Sciatic nerve (tissue), 2 donors: ENCODE measurements at places on chromosomes 3 and 15. TPM values are rescaled to one million over a fixed set of nuclear protein-coding genes. Genes with fewer than 3 reads are reported as not detected.

Gene LSAMP
- 5.3 TPM for total RNA-seq

Gene ACSBG1
- total RNA-seq = 0.18 TPM

Gene TTC21A
- 13.4 TPM for total RNA-seq

Gene LIPC
- total RNA-seq = 24.4 TPM

Gene SPRED1
- 56.4 TPM for total RNA-seq

Gene KCNMB3
- 3.8 TPM for total RNA-seq

Gene MESD
- total RNA-seq = 35.3 TPM

Gene REC114
- total RNA-seq = not detected

Gene ANKRD63
- total RNA-seq = not detected

Gene PDHB
- total RNA-seq = 55.9 TPM

DNA sequence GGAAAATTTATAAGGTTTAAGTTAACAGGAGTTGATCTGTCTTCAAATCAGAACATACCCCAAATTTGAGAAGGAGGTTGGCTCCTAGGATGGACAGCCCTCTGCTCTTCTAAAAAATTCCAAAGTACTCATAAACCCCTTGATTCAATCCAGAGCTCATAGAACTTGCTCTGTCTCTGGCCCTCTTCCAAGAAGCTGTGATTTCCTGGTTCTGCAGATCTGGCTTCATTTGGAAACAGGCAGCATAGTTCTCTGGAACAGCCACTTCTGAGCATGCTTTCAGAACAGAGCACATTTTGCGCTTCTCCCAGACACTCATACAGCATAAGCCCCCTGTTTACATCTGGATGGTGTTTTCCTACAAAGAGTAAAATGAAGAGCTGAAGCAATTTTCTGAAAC, 96.7 kb downstream of the KBTBD8 start:
- DNase-seq = no peak

- no peak for DNase-seq
These were observed 122.6 kb downstream of the ANO10 start for GRCh38 chr3:43499256-43499655.

- no peak for DNase-seq
These were observed 104.8 kb upstream of the PLSCR5 start for GRCh38 chr3:146709969-146710368.

GRCh38 chr15:67766968-67767367, 58.3 kb upstream of the SKOR1 start:
- no peak for DNase-seq

DNA sequence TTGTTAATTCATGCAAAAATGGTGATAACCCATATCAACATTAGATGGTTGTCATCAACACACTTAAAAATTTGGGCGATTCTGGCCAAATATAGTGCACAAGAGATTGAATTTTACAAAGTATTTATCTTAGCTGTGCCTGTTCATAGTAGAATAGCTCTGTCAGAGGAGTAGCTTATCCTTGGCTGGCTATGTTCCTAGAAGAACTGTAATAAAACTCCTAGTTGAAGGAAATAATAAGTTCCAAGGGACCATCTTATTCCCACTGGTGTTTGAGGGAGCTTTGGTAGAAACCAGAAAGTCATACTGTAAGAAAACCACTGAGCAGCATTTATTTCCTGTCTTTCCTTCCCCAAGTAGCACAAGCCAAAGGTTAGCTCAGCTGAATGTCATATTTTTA, 201.8 kb downstream of the GRM7 start:
- no peak for DNase-seq

GRCh38 chr3:150653110-150653561, 50.0 kb downstream of the SELENOT start:
- no peak for DNase-seq

DNA sequence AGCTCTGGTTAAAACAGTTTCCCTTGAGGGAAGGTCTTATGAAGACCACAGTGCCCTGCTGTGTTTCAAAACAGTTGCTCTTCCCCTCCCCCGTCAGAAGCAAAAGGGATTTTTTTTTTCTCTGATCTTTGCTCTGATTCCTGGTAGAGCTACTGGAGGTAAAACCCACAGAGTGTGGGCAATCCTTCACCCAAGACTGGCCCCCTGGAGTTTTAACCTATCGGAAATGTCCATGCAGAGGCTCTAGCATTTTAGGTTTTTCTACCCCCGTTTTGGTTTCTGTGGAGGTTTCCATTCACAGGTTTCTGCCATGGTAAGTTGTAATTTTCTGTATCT, 27.7 kb downstream of the GRM2 start:
- no peak for DNase-seq

GRCh38 chr3:142363936-142364467, 83.8 kb downstream of the XRN1 start:
- DNase-seq = no peak

GRCh38 chr15:79601405-79602086, 169.4 kb downstream of the MINAR1 start:
- DNase-seq = no peak

DNA sequence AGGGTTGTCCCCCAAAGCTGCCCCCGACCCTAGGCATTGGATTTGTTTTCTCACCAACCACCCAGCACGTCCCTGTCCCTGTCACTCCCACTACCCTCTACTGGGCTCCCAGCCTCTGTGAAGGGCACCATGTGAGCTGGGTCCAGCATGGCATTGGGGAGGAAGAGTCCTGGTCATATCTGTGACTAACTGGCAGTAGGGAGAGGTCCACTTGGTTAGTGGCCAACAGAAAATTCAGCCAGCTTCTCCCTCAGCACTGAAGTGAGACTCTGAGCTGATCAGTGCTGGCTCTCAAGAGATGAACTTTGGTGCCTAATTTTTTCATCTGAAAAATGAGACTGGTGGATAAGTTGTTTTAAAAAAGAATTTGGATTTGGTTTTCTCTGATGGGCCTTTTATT, 11.3 kb upstream of the KIF23 start:
- DNase-seq = no peak

DNA sequence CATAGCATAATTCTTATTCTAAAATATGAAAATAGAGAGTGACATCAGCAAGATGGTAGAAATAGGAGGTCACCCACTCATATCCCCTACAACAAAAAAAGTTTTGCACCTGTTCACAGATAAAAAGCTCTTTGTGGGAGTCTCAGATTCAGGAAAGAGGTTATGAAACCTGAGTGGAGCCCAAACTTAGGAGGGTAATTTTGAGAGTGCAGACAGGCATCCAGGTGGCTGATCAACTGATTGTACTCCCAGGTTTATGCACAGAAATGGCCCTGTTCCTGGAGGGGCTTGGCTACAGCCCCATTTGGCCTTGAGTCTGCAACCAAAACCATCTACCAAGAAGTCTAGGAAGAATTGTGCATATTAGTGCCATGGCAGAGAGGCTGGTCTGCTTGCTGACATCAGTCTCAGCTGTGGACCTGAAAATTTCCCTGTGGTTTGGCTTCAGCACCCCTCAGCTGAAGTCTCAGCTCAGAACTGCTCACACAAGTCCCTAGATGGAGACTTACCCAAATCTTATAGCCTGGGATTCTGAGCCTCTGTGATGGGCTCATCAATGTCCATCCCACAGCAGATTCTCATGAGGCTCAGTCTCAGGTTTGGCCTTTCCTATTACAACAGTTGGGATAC, 291.6 kb downstream of the IL20RB start:
- DNase-seq = no peak

DNA sequence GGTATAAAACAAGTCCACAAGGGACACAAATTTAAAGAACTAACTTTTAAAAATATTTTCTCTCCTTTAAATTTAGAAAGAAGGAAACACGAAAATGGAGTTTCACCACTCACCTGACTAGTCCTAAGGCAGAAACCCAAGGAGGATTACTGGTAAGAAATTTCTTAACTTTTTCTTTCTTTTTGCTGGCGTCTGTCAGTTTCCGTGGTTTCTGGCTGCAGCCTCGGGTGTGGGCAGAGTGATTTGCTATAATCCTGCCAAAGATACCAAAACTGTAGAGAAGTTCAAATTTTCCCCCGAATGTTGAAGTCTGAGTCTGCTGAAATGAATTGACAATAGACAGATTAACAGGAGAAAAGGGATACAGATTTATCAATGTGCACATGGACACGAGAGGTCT, 843.6 kb upstream of the ALCAM start:
- DNase-seq = no peak

DNA sequence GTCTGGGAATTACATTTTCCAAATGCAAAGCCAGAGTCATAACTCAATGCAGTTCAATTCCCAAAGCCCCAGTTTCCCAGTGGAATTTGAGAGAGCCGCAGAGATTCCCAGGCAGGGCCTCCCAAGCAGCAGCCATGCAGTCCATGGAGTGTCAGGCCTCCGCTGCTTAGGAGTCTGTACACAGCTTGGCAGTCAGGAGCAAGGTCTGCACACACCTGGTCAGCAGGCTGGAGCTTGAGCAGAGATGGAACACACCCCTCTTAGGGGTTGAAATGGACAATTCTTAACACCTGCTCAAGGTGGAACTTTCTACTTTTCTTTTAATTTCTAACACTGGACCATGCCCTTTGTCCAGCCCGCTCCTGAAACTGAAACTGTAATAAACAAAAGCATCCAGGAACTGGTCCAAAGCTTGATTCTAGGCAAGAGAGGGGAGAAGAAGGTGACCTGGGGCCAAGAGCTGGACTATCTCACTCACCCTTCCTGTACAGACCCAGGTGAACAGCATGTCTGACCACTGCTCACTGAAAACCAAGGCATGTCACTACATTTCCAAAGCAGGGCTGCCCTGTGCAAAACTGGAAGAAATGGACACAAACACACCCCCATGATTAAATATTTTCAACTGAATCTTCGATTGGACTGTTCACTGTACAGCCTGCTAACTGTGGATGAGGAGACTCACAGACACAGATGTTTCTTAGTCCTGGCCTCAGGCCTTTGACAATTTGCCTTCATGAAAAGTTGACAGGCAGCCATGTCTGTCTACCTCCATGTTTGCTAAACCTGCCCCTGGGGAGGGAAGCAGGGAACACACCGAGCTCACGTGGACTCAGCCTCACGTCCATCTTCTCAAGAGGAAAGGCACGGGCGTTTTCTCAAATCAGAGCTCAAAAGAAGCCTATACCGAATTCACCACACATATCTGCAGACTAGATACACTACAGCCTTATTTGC, 48.6 kb upstream of the DUSP7 start:
- no peak for DNase-seq

DNA sequence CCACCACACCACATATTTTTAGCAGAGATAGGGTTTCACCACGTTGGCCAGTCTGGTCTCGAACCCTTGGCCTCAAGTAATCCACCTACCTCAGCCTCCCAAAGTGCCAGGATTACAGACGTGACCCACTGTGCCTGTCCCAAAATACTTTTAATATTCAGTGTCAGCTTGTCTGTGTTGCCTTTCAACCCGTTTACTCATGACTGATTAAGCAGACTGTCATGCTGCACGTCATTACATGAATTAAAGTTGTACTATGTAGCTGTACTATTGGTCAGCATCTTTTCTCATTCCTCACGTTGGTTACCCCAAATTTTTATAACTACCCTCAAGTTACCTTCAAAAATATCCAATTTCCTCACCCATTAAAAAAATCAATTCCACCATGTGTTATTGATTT, 48.7 kb upstream of the GADL1 start:
- no peak for DNase-seq

GRCh38 chr3:172137287-172138192, 98.2 kb downstream of the FNDC3B start:
- no peak for DNase-seq

DNA sequence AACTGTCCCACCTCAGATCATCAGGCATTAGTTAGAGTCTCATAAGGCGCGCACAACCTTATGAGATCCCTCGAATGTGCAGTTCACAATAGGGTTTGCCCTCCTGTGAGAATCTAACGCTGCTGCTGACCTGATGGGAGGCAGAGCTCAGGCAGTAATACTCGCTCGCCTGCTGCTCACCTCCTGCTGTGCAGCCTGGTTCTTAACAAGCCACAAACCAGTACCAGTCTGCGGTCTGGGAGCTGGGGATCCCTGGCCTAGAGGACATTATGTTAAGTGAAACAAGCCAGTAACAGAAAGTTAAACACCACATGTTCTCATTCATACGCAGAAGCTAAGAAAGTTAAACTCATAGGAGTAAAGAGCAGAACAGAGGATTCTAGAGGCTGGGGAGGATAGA, 47.0 kb downstream of the MAP3K13 start:
- DNase-seq = no peak

- peak; percentile 64 for DNase-seq
These were observed 424.1 kb upstream of the THBS1 start for GRCh38 chr15:39156646-39157250.

- no peak for DNase-seq
These were observed 6.7 kb downstream of the NANOGP8 start for GRCh38 chr15:35078221-35078915.

GRCh38 chr15:75656813-75657212, 9.1 kb downstream of the SNX33 start:
- DNase-seq = no peak

- no peak for DNase-seq
These were observed 2.8 kb upstream of the NEK4 start for GRCh38 chr3:52773361-52774065.

- DNase-seq = no peak
These were observed 242.5 kb upstream of the TBL1XR1 start for GRCh38 chr3:177439694-177440269.

- DNase-seq = no peak
These were observed 117.2 kb upstream of the LRIG1 start for GRCh38 chr3:66618066-66618465.

DNA sequence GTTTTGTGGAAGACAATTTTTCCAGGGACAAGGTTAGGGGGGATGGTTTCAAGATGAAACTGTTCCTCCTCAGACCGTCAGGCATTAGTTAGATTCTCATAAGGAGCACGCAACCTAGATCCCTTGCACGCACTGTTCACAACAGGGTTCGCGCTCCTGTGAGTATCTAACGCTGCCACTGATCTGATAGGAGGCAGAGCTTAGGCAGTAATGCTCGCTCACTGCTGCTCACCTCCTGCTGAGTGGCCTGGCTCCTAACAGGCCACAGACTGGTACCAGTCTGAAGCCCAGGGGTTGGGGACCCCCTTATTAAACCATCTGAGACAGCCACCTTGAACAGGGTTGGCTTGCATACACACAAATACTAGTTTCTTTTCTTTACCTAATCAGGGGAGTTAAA, 13.5 kb upstream of the IMPG2 start:
- no peak for DNase-seq

DNA sequence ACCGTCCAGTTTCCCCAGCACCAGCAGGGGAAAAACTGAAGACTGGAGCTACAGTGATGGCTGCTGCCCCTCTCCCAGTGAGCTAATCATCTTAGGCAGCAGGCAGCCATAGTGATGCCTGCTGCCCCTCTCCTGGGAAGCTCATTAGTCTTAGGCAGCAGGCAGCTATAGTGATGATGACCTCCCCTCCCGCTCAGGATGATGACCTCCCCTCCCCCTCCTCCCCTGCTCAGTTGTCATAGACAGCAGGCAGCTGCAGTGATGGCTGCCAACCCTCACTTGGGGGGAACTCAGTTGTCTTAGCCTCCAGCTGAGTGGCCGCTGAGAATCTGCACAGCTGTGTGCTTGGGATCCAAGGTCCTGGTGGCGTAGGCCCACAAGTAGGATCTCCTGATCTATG, 80.9 kb upstream of the MANF start:
- no peak for DNase-seq

DNA sequence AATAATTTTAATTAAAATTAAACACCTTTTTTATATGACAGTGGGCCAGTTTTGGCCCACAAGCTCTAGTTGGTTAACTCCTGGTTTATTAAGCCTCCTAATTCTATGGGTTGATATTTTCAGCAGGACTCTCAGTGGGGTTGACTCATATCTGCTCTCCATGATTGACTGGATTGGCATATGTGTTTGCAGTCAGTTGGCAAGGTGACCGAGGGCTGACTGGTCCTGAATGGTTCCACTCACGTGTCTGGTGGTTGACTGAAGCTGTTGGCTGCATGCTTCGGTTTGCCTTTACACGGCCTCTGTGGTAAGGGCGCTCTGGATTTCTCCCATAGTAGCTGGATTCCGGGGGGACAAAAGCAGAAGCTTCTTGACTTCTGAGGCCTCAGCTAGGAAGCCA, 65.3 kb upstream of the ZNF280D start:
- no peak for DNase-seq

- peak; percentile 36 for DNase-seq
These were observed 31.2 kb downstream of the SEC61A1 start for GRCh38 chr3:128083396-128083795.
